ENCODE measurements at places on chromosomes 2 and 18.

- DNase-seq = peak; percentile 31
These were observed 62.9 kb downstream of the AFTPH start for GRCh38 chr2:64586883-64587481.

- no peak for DNase-seq
These were observed 87.1 kb downstream of the MYOM1 start for GRCh38 chr18:3132700-3133099.

- no peak for DNase-seq
These were observed 113.6 kb downstream of the GCA start for GRCh38 chr2:162457490-162457889.

DNA sequence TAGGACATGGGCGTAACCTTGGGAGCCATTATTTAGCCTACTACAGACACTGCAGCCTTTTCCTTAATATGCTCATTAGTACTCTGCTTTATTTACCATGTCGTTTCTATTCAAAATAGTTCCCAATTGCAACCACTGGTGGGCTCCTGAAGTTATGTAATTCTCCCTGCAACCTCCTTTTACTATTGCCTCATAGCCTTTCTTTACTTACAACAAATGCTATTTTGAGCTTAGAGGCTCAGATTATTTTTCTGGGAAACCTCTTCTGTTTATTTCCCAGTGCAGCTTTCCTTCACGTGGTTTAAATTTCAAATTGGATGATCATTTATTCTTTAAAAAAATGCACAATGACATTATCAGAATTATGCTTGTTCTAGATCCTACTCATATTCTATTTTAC is 492.3 kb upstream of the TMEFF2 start:
- DNase-seq = no peak

- DNase-seq = no peak
These were observed 105.7 kb downstream of the CDH2 start for GRCh38 chr18:28071199-28071598.

DNA sequence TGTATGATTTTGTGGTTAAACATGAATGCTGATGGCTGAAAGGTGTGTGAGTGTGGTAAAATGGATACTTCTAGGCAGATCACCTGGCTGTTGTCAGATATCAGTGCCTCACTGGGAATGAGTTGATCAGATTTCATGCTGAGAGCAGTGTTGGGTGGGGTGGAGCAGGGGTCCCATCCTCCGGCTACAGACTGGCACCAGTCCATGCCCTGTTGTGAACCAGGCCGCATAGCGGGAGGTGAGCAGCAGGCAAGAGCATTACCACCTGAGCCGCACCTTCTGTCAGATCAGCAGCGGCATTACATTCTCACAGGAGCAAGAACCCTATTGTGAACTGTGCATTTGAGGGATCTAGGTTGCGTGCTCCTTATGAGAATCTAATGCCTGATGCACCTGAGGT is 78.7 kb downstream of the GLI2 start:
- DNase-seq = no peak

DNA sequence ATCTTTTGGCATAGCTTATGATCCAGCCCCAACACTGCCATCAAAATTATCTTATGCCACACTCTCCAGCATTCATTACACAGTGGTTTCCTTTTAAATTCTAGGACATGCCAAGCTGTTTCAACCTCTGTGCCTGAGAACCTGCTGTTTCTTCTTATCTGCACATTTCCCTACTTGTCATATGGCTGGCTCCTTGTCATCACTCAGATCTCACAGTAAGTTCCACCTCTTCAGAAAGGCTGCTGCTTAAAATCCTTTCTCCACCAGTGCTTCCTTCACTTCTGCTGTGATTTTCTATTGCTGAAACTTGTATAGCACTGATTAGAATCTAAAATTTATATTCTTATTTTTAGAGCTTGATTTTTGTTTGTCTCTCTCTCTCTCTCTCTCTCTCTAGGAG is 43.4 kb downstream of the MC4R start:
- no peak for DNase-seq

DNA sequence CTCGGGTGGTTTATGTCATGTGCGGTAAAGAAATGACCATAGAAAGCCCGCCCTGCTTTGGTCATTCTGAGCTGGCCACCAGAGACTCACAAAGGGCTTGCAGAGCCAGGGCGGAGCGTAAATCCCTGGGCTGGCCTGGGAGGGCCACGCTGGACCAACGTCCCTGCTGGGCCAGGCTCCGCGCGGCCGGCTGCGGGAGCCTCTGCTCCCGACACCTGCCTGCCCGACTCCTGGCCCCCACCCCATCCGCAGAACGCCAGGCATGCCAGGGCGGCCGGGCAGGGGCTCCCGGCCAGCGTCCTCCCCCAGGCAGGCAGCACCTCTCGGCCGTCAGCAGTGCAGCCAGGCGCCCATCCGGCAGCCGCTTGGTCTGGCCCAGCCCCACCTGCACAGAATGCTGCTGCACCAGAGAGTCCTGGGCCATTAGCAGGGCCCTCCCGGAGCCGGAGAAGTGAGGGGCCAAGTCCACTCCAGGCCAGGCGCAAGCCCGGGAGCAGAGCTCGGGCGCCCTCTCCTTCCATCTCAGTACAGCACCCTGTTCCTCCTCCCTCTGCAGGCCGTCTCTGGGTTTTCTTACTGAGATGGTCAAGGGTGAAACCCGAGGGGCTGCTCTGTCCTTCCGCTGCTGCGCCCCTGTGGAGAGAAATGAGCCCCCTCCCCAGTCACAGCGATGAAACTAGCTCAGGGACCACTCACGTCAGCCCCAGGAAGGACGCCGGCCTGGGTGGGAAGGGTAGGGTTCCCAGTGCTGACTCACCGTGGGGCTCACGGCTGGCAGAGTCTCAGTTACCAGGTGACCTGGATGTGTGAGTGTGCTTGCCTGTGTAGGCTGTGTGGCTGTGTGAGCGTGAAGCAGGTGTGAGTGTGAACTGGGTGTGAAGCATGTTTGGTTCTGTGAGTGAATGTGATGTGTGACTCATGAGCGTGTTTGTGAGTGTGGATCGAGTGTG is 83.3 kb downstream of the PTGR3 start:
- DNase-seq = no peak

DNA sequence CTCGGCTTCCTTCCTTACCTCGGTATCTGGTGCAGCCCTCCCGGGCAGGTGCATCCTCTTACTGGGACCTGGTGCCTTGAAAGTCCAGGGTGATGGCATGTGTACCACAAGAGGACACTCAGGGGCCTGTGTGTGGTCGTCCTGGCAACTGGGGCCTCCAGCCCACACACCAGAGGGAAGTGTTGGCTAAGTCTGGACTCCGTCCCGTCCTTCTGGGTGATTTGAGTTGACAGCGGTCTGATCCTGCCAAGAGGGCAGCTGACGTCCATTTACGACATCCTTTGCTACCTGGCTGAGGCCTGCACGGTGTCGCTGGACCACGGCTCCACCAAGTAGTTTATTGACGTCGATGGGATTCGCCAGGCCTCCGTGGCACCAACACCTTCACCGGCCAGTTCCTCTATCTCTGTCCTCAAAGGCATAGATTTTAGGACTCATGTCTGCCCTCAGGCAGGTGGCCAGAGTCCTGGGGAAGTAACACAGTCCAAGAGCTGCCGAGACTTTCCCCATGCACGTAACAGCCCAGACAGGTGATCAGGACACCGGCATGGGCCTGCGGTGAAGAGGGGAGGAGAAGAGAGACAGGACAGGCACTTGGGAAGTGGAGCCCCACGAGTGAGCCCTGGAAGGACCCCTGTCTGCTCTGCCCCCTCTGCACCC is 186.0 kb upstream of the HDAC4 start:
- DNase-seq = no peak

GRCh38 chr2:11697103-11697871 is 27.3 kb upstream of the NTSR2 start:
- DNase-seq = peak; percentile 24

Data from AG09319 (cell line).